ENCODE measurements at places on chromosomes 7 and 10. TPM values are rescaled to one million over a fixed set of nuclear protein-coding genes. Genes with fewer than 3 reads are reported as not detected.

The AGMO gene
- not detected for total RNA-seq

DNA sequence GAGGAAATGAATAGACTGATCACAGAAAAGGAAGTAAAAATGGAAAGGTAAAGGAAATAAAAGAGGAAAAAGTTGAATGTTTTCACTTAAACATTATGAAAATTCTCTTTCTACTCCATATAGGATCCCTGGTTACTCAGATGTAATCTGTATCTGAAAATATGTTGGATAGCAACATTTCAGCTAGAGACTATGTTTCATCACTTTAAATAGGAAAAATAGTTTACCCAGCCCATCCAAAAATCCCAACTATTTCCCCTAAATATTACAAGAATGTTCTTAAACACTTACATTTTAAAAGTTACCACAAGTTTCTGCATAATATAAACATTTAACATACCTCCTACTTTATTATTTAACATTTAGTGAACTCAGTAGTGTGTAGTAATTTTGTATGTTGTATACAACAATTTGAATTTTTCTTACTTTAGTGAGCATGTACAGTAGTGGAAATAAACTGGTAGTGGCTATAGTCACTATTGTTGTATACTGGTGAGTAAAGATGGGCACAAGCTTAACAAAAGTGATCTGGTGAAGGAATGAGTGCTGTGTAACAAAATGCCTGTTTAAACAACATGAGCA is 27.1 kb downstream of the SLF2 start:
- no peak for DNase-seq

- DNase-seq = no peak
Observed at GRCh38 chr10:14753441-14753840, 21.3 kb downstream of the FAM107B start.

The EBF3 gene
- total RNA-seq = not detected

- DNase-seq = peak; percentile 10
Observed at GRCh38 chr10:6621536-6621935, 41.5 kb upstream of the PRKCQ start.

- DNase-seq = no peak
Observed at GRCh38 chr10:102914781-102915180, 3.3 kb upstream of the CNNM2 start.

The RTKN2 gene
- 20.2 TPM for total RNA-seq

The PIK3AP1 gene
- 12.1 TPM for total RNA-seq

GRCh38 chr7:111255576-111255975 is 164.6 kb downstream of the LRRN3 start:
- DNase-seq = no peak

The GALNT17 gene
- not detected for total RNA-seq

DNA sequence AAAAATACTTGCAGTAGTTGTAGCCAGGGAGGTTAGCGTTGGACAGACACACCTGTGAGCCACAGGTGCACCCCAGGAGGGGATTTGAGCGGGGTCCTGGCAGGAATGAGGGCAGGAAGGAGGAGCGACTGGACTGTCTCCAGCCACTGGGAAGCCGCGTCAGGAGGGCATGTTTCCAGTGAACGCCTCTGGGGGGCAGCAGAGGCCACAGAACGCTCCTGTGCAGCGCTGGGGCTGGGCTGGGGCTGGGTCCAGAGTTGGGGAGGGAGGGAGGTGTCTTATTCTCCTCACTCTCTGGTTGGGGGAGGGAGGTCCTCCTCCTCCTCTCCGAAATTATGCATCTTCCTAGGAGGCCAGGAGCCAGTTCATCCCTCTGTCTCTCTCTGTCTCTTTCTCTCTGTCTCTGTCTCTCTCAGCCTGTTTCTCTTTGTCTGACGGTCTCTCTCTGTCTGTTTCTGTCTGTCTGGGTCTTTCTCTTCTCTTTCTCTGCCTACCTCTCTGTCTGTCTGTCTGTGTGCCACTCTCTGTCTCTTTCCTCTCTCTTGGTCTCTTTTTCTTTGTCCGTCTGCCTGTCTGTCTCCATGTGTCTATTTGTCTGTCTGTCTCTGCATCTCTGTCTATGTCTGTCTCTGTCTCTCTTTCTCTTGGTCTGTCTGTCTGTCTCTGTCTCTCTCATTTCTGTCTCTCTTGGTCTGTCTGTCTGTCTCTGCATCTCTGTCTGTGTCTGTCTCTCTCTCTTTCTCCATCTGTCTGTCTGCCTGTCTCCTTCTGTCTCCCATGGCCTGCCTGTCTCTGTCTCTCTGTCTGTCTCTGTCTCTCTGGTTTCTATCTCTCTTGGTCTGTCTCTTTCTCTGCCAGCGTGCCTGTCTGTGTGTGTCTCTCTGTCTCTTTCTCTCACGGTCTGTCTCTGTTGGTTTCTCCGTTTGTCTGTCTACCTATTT is 9.9 kb upstream of the PSMG3 start:
- peak; percentile 81 for DNase-seq

DNA sequence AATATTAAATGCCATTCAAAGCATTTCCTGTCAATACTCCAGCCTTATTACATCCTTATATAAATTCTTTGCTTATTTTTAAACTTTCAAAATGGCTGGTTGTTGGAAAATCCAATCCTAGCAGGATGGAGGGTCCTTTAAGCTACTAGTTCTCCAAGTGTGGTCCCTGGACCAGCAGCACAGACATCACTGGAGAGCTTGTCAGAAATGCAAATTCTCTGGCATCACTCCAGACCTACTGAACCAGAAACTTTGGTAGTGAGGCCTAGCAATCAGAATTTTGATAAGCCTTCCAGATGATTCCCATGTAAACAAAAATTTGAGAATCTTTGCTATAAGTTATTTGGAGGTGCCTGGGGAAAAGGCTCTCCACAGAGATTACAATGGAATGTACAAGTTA is 43.8 kb downstream of the CALCR start:
- DNase-seq = no peak

The LRRC18 gene
- not detected for total RNA-seq

GRCh38 chr7:84997626-84998025 is 189.2 kb downstream of the SEMA3D start:
- no peak for DNase-seq

GRCh38 chr10:58590152-58590840 is 77.6 kb downstream of the BICC1 start:
- DNase-seq = peak; percentile 52
